Astrocyte (in vitro differentiated cells and primary cell): ENCODE measurements at places on chromosomes 2 and 18. TPM values are rescaled to one million over a fixed set of nuclear protein-coding genes. Genes with fewer than 3 reads are reported as not detected.

DNA sequence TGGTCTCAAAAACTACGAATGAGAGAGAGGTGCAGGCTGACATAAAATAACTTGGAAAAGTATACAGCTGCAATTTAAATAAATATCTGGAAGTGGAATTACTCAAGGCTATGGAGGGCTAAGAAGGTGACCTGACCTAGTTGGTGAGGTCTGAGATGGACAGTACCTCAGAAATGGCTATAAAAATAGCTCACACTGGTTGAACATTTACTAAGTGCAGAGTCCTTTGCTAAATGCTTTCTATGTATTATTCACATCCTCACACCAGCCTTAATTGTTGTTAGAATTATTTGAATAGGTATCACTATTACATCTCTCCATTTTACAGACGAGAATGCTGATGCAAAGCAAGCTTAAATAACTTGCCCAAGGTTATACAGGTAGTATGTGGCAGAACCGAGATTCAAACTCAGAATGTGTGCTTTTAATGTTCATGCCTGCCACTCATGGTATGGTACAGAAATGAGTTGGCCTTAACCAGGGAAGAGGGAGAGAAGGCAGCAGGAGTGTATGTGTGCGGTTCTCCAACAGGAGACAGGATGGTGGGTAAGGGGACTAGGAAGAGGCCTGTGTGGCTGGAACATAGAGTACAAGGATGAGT, 37.4 kb downstream of the MRPL44 start:
- DNase-seq = no peak
- H3K27me3 ChIP-seq = no peaks in the 10 kb centered on the region
- H3K4me3 ChIP-seq = no peak overlapping the region

DNA sequence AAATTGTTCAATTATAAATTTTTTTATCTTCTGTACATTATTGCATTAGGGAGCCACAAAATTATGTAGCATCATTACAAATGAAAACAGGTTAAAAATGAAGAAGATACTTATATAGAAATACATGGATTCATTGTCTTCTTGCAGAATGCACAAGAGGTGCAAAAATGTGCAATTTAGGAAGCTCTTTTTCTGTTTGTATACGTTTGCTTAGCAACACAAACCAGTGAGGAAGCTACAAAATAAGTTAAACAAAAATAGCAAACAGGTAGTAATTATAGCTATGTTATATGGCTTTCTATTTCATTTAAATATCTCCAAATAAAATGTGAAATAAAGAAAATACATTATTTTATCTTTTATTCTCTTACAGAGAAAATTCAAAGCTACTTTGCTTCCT, 177.6 kb upstream of the SESTD1 start:
- no peaks in the 10 kb centered on the region for H3K36me3 ChIP-seq
- H3K27me3 ChIP-seq = no peaks in the 10 kb centered on the region
- no peaks in the 10 kb centered on the region for H3K4me1 ChIP-seq
- DNase-seq = no peak

- H3K27me3 ChIP-seq = no peaks in the 10 kb centered on the region
- H3K4me3 ChIP-seq = no peak overlapping the region
- no peaks in the 10 kb centered on the region for H3K36me3 ChIP-seq
- no peak overlapping the region for H3K27ac ChIP-seq
- no peaks in the 10 kb centered on the region for H3K4me1 ChIP-seq
- no peak for DNase-seq
Measured at GRCh38 chr2:126220331-126220730, 435.6 kb upstream of the GYPC start.

GRCh38 chr2:101306410-101306809, 2.1 kb downstream of the RNF149 start:
- no peak for DNase-seq
- H3K4me3 ChIP-seq = peak overlapping the region; percentile 75
- H3K36me3 ChIP-seq = no peaks in the 10 kb centered on the region
- peaks cover 22% of the 10 kb centered on the region for H3K4me1 ChIP-seq
- peak overlapping the region; percentile 68 for H3K27ac ChIP-seq

DNA sequence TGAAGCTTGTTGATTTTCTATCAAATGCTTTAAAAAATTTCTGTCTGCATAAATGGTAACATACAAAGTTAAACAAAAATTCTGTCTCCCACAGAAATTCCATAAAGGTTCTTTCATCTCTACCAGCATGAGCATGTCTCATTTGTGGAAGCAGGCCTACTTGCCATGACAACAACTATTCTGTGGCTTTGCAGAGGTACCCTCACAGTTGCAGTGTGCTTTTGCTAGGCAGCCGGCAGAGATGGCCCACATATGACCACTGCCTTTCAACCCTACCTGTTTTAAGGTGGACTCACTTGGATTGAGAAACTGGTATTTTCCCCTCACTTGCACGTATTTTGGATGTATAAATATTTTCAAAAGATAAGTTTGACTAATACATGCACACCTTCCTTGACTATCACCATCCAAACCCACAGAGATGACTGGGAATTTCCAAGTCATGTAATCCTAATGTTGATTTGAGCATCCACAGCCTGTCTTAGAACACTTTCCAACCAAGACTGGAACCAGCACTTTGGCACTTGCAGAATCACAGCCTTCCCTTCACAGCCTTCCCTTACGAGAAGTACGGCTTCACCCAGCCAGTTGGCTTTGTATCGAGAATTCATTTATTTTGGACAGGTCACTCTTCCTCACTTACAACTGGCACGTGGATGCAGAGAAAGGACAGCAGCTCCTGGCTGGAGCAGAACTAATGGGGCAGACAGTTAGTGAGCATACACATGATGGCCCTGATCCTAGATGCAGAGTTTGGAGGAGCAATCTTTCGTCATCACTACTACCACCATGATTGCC, 9.3 kb upstream of the FHL2 start:
- H3K4me3 ChIP-seq = no peak overlapping the region
- peaks cover 59% of the 10 kb centered on the region for H3K4me1 ChIP-seq
- H3K36me3 ChIP-seq = no peaks in the 10 kb centered on the region

FTCDNL1 gene
- total RNA-seq = 0.45 and 0.48 TPM in 2 replicates

DNA sequence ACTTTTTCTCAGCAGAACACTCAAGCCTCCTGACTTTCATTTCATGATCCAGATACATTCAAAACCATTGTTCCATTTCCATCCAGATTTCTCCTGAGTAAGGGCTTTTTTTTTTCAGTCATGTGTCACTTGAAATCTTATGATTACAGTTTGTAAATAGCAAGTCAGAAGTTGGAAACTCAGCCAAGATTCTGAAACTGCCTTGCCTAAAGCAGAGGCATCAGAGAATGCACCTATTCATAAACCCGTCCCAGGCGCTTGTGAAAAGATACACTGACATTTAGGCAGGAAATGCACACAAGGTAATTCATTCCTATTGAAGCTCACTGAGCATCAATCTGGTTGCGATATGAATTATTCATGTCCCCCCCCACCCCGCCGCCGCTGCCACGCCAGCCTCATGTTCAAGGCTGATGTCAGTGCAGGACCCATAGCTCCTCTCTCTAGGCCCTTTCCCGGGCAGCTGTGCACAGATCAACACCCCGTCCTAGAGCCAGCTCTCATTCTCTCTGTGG, 30.4 kb upstream of the MGAT4A start:
- H3K4me1 ChIP-seq = peaks cover 6% of the 10 kb centered on the region
- DNase-seq = no peak
- H3K4me3 ChIP-seq = no peak overlapping the region
- H3K27me3 ChIP-seq = peaks cover 4% of the 10 kb centered on the region

IL18RAP gene
- not detected in 2 replicates for total RNA-seq

DNA sequence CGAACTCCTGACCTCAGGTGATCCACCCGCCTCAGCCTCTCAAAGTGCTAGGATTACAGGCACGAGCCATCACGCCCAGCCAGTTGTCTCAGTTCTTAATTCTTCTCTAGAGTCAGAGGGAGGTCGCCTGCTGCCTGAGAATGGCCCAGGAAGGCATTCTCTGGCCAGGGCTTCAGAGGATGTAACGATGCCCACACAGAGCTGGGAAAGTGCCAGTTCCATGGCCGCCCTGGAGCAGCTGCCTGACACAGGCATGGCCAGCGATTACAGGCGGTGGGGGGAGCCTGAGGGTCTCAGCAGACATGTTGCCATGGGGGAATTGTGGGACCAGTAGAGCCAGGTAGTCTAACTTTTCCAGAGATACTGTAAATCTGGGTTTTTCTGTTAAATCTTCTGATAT, 25.6 kb upstream of the DNMT3A start:
- H3K27ac ChIP-seq = no peak overlapping the region
- H3K4me3 ChIP-seq = no peak overlapping the region
- DNase-seq = no peak

DNA sequence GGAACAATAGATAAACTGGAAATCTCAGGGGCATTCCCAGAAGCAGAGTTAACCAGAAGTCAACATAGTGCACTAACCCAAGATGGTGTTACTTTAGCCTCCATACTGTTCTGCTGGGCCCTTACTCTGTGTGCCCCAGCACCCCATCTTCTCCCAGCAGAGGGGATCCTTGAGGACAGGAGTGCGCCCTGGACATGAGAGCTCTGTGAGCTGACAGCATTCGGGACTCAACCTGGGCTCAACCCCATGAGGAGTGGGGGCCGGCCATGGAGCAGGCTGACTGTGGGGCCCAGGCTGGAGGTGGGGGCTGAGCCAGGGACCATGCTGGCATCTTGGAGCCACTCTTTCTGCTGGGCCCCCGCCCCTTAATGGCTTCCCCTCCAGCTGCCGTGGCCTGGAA, 156.3 kb upstream of the HS6ST1 start:
- H3K27me3 ChIP-seq = no peaks in the 10 kb centered on the region
- H3K36me3 ChIP-seq = no peaks in the 10 kb centered on the region
- no peak overlapping the region for H3K4me3 ChIP-seq

GRCh38 chr18:76979906-76980305, 152.7 kb downstream of the MBP start:
- H3K4me1 ChIP-seq = no peaks in the 10 kb centered on the region
- no peaks in the 10 kb centered on the region for H3K27me3 ChIP-seq
- H3K4me3 ChIP-seq = no peak overlapping the region
- no peak overlapping the region for H3K27ac ChIP-seq
- DNase-seq = no peak

DNA sequence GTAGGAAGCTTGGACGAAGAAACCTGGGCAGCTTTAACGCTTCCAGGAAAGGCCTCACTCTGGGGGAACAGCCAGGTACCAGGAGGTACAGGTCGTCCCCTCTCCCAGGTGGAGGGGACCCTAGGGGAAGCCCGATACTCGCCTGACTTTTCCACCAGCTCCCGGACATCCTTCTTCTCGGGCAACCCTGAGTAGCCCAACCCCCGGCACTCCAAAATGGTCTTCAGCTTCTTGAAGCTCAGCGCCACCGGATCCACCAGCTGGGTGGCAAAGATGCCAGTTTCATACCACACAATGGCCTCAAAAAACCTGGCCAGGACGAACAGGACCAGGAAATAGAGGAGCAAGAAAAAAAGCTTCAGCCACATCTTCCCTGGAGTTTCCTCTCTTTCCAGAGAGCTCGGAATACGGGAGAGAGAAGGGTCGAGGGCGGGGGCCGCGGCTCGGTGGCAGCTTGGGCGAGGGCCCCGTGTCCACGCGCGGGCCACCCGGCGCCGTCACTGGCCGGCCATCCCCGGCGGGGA, 1.1 kb downstream of the RNF103 start:
- H3K4me1 ChIP-seq = no peaks in the 10 kb centered on the region
- H3K36me3 ChIP-seq = peaks cover 7% of the 10 kb centered on the region
- peak overlapping the region; percentile 88 for H3K27ac ChIP-seq
- no peak for DNase-seq
- H3K4me3 ChIP-seq = peak overlapping the region; percentile 78
- H3K27me3 ChIP-seq = no peaks in the 10 kb centered on the region

GRCh38 chr2:45886171-45886663, 234.7 kb downstream of the PRKCE start:
- no peaks in the 10 kb centered on the region for H3K4me1 ChIP-seq
- H3K27me3 ChIP-seq = no peaks in the 10 kb centered on the region
- DNase-seq = no peak
- H3K27ac ChIP-seq = no peak overlapping the region
- H3K36me3 ChIP-seq = no peaks in the 10 kb centered on the region

- no peak overlapping the region for H3K4me3 ChIP-seq
- H3K36me3 ChIP-seq = no peaks in the 10 kb centered on the region
- H3K27me3 ChIP-seq = no peaks in the 10 kb centered on the region
Measured at GRCh38 chr2:88810017-88810416, 118.5 kb downstream of the RPIA start.

KCTD1 gene
- 27.0 and 31.8 TPM in 2 replicates for total RNA-seq

GRCh38 chr18:23903971-23904370, 110.6 kb upstream of the TTC39C start:
- DNase-seq = no peak
- H3K4me1 ChIP-seq = no peaks in the 10 kb centered on the region
- H3K36me3 ChIP-seq = no peaks in the 10 kb centered on the region
- peaks cover 2% of the 10 kb centered on the region for H3K27me3 ChIP-seq
- H3K27ac ChIP-seq = no peak overlapping the region
- H3K4me3 ChIP-seq = no peak overlapping the region

- no peak within 1 kb of the TSS for H3K27ac ChIP-seq
- peaks cover 14% of the 10 kb centered on the region for H3K27me3 ChIP-seq
- DNase-seq = peak; percentile 47
- peaks cover 13% of the 10 kb centered on the region for H3K4me1 ChIP-seq
- peak within 1 kb of the TSS; percentile 48 for H3K4me3 ChIP-seq
Measured at GRCh38 chr2:119431155-119431975, at the start of gene TMEM37. Gene TMEM37 (plus strand): TSS chr2:119431854. CDS start chr2:119431904, 50 bp downstream.

TGFA gene
- total RNA-seq = 0.55 and 1.4 TPM in 2 replicates

MAP3K19 gene
- not detected in 2 replicates for total RNA-seq
